ENCODE measurements at places on chromosomes 12 and 14.

DNA sequence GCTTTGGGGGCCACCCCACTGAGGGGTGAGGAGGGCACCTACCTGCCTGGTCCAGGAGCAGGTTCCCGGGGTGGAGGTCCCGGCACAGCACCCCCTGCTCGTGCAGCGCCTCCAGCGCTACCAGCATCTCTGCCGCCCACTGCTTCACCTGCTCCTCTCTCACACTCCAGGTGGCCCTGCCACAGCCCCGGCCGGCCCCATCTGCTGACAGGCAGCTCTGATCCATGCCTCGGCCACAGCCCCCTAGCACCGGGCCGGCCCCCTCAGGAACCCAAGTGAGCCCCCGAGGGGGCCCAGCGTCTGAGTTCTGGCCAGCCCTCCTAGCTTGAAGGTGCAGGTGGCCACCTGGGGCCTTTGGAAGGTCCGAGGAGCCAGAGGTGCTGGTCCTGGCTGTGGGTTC is 13.6 kb downstream of the RPS6KL1 start:
- DNase-seq, result no peak

DNA sequence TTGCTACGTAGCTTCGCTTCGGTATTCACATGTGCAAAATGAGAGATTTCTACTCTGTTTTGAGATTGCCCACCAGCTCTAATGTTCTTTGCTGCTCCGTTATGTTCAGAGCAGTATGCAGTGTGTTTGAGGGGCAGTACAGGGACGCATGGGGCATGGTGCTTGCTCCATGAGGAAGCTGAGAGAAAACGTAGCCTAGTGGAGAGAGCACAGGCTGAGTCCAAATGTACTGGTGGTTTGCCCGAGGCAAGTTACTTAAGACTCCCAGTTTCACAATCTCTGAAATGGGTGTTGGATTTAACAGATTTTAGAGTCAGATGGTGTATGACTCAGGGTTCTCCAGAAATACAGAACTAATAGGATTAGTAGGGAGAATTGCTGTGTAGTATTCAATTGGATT is 310.5 kb downstream of the ETNK1 start:
- no peak for DNase-seq

GRCh38 chr14:67426983-67427606 is 15.1 kb upstream of the PLEK2 start:
- peak; percentile 88 for DNase-seq

DNA sequence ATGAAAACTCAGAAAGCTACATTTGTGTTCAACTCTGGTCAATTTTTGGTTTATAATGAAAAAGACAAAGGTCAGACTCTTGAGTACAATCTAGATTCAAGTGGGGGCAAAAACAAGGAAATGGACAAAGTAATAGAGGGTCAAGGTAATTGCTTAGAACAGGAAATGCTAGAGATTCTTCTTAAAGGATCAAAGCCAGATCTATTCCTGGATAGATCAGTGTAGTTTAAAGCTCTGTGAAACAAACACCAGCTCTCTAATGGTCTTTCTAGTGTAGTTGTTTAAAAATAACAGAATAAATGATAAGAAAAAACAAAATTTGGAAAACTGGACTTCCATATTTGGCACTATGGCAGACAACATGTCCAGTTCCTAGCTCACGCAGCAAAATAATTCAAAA is 70.7 kb upstream of the SLC8A3 start:
- DNase-seq, result no peak

- no peak for DNase-seq
Observed at GRCh38 chr14:81313200-81313599, 86.9 kb downstream of the STON2 start.

GRCh38 chr12:12836571-12836970 is 23.4 kb downstream of the DDX47 start:
- DNase-seq, result peak; percentile 86

DNA sequence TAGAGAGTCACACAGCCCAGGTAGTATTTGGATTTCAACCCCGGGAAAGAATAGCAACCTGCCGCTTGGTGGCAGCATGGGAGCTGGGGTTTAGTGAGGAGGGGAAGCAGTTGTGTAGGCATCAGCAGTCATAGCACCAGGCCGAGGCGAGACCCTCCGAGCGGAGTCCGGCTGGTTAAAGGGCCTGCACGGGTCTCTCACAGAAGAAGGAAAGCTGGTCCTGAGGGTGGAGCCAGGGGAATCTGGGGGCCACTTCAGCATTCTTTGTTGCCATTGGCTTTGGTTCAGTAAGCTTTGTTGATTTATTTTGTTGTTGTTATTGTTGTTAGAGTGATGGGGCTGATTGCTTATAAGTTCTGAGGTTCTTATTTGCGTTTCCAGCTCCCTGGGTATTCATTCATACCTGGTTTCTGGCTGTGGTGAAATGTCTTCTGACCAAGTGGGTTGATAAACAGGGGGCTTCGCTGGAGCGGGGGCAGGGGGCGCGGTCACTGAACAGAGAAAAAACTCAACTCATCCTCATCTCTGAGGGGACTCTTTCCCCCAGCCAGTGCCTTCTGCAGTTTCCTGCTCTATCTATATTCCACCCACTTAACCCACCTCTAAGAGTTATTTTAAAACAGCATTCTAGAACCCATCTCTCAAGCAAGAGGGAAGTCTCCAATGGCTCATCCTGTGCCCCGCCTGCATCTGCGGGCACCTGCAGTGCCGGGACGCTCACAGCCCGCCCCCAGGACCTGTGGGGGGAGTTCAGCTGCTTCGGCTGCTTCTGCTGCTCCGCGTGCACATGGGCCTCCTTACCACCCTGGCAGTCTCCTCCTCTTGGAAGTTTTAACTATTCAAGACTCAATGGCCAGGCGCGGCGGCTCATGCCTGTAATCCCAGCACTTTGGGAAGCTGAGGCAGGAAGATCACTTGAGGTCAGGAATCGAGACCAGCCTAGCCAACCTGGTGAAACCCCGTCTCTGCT is 11.6 kb downstream of the CKB start:
- DNase-seq, result no peak

GRCh38 chr14:75068294-75069120 is 934 bp upstream of the ZC2HC1C start:
- DNase-seq, result peak; percentile 75

All from small intestine (tissue), 16 donors.